ENCODE measurements at places on chromosomes 13 and 19.

DNA sequence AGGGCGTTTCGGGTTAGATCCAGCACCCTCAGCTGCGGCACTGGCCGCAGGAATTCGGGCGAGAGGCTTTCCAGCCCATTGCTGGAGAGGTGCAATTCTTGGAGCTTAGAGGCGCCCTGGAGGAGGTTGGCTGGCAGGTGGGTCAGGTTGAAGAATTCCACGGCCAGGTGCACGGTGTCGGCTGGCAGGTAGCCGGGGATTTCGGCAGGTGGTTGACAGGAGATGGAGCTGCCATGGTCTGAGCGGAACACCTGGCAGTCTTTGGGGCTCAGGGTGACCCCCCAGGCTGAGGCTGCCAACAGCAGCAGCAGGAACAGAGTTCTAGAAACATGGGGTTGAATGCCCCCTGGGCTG is 1.3 kb downstream of the LRG1 start:
- no peak for DNase-seq

DNA sequence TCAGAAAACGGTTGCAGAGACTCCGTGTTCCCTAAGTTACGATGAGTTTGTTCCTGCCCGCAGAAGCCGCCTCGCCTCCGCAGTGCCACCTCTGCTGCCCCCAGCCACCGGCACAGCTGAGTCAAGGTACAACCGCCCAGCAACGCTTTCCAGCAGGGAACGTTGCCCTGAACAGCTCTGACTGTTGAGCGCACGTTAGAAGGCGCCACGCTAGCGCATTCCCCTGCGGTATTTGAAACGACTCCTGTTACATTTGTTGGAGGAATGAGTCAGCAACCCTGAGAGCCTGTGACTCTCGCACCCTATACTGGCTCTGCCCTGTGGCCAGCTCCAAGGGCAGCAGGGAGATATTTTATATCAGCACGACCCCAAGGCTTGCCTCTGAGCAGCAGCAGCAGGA is 302.8 kb downstream of the TEX29 start:
- DNase-seq: no peak

GRCh38 chr19:4987692-4988370 is 18.9 kb downstream of the KDM4B start:
- no peak for DNase-seq

DNA sequence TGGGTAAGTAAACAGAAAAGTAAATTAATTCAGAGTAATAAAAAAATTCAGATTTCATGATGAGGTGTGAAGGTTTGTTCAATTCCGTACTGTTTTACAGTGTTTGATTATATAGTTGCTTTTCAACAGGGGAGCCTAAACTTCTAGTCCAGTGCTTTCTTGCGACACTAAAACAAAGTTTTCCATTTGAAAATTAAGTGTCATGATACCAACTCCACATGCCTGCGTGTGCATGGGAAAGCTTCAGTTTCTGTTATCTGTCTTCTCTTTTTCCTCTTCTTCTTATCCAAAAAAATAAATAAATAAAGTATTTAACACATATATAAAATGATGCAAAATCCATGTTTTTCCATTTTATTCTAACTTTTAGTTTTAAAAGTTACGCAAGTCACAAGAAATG is 165.3 kb downstream of the DACH1 start:
- DNase-seq: no peak

GRCh38 chr13:97491452-97491851 is 57.5 kb downstream of the RAP2A start:
- DNase-seq: no peak

- no peak for DNase-seq
Observed at GRCh38 chr19:3554254-3555083, 2.9 kb downstream of the MFSD12 start.

DNA sequence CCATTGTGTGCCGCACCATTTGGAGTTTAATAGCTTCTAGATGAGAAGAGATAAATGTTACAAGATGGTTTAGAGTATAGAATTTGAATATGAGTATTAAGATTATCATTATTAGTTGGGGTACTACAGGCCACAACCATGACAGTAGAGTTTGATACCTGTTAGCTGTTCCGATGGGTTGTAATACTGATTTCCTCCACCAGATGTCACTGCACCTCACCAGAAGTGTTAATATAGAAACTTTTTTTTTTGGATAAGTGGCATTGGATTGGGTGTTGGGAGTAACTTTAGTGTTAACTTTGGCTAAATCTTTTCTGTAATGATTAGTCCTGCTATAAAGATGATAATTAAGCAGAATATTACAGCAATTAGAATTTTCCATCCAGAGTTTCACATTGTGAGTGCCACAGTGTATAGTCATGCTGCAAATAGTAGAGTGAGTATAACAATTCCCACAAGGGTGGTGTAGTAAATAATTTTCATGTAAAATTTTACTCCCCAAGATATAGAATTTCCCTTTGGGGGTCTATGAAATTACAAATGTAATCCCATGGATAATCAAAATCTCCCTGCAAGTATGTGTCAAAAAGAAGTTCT is 56.3 kb downstream of the PSG3 start:
- peak; percentile 14 for DNase-seq

- DNase-seq: peak; percentile 55
Observed at GRCh38 chr19:2049741-2050348, 1.2 kb downstream of the MKNK2 start.

- DNase-seq: no peak
Observed at GRCh38 chr19:36093146-36093662, 17.7 kb upstream of the OVOL3 start.

DNA sequence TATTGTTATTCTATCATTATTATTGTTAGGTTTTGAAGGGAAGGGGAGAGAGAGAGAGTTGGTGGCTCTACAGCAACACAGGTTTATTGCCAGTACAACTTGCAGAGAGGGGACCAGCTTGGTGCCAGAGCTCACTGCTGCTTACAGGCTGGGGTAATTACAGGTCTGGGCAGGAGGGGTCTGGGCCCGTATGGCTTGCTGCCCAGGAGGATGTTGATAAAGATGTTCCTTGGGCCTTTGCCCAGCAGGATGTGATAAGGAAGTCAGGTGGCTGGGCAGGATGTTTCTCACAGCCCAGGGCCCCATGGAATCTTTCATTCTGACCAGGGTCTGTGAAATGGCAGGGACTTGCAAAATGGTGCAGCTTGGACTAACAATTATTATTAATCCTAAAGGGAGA is 64.2 kb upstream of the ZNF599 start:
- no peak for DNase-seq

DNA sequence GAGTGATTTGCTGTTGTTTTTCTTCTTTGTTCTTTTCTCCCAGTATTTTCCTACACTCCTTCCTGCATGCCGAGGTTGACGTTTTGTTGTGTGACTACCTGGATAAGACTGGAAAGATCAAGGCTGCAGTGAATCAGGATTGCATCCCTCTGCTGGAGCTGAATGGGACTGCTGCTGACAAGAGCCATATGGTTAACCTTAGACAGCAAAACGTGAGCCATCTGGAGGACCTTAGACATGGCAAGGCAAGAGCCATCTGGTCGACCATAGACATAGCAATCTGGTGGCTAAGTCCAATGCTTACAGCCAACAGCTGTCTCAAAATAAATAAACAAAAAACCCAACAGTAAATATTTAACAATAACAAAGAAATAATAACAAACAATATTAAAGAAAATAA is 42.6 kb upstream of the ZNF91 start:
- no peak for DNase-seq

DNA sequence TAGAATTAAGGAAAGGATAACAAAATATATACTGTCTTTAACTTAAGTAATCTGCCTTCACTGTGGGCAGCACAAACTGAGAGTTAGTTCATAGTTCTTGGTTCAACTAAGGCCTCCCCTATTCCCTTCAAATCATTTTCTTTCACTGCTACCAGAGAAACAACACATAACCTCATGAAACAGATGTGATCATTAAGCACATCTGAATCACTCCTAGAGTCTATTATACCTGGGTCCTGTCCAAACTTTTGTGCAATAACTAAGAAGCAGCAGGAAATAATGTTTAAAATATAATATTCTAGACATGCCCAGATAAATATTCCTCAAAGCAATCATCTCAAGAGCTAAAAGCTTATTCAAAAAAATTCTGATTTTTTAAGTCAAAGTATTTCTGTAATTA is 62.9 kb downstream of the ZC3H13 start:
- no peak for DNase-seq

GRCh38 chr19:6712231-6712630 is 8.2 kb downstream of the C3 start:
- DNase-seq: no peak

DNA sequence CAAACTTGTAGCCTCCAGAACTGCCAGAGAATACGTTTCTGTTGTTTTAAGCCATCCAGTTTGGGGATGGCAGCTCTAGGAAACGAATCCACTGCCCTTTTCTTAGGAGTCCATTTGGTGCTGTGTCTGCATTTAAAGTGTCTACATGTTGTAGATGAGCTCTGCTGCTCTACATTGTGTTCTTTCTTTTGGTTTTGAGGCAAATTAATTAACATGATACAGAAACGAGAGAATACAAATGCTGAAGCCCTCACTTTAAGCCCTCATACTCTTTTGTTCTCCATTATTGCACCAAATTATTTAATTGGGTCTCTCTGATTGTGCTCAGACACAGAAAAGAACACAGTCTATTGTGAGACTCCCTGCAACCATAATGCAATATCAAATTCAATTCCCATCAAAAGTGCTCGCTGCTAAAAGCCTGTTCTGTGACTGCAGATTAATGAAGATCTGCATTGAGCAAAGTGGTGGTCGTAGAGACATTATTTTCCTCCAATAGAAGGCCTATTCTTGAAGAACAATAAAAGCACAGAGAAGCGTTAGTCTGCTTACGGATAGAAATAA is 166.3 kb upstream of the SOX21 start:
- DNase-seq: no peak

DNA sequence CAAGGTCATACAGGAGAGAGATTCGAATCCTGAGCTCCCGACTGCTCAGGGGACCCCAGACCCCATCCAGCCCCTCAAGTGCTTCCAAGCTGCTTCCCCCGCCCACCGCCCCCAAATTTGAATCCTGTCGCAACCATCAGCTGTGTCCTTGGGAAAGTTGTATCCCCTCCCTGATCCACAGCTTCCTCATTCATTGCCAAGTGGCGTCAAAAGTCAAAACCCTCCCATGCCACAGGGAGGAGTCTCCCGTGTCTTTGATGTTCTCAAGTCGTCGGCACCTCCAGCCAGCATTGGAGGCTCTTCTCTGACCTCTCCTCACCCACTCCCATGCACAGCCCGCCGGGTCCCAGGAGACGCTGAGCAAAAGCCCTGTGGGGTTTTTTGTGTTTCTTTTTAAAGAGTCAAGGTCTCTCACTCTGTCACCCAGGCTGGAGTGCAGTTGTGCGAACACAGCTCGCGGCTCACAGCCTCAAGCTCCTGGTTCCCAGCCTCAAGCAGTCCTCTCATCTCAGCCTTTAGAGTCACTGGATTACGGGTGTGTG is 2.8 kb upstream of the IFI30 start:
- no peak for DNase-seq

DNA sequence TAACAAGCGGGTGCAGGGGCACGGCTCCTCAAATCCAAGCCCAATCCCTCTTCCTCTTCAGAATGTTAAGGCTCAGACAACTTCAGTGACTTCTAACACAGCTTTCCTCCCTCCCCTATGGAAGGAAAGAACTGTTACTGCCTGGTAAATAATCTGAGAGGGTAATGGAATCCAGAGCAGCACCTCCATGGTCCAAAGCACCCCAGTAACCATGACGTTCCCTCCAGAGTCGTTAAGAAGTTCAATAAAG is 969 bp downstream of the AKT2 start:
- no peak for DNase-seq

GRCh38 chr19:43997631-43998290 is 5.0 kb upstream of the ZNF230 start:
- DNase-seq: no peak

GRCh38 chr19:40677156-40677555 is 13.3 kb downstream of the NUMBL start:
- no peak for DNase-seq

GRCh38 chr13:89988206-89988605 is 1359.3 kb upstream of the MIR17HG start:
- no peak for DNase-seq

GRCh38 chr19:9132422-9132821 is 5.7 kb upstream of the OR7G3 start:
- no peak for DNase-seq

DNA sequence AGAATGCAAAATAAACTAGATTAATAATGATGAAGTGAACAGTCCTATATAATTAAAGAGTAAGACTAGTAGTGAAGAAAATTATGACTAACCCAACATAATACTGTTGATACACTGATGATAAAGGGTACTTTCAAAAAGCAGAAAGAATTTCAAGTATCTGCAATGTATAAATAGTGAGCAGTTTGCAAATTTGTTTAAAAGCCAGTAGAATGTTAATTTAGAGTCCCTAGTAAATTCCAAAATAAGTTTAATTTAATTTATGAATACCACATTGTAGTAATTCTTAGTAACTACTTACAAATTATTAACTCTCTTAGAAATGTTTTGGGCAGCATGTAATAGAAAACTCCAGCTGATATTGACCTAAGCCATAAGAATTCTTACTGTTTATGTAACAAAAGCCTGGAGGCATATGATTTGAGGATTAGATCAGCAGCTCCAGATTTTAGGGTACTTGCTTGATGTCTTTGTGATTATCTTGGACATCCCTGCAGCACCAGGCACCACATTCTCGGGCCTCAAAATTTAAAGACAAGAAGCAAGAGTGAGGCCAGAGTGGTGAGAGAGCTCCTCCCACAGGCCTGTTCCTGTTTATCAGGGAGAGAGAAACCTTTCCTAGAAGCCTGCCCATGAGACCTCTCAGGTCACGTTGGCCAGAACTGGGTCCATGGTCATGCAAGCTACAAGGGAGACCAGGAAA is 67.6 kb upstream of the TDRD3 start:
- DNase-seq: no peak
